ENCODE measurements at places on chromosomes 2 and 18.
A peak's percentile ranks its signal among the peaks of the same experiment; 100 is the strongest.

- DNase-seq, result peak; percentile 96
These were observed at the start of gene PNPT1 for GRCh38 chr2:55693181-55694125. PNPT1 (minus strand) TSS chr2:55693844; CDS start chr2:55693823, 21 bp downstream.

GRCh38 chr2:10579441-10579840 lies 110.3 kb downstream of the NOL10 start:
- no peak for DNase-seq

DNA sequence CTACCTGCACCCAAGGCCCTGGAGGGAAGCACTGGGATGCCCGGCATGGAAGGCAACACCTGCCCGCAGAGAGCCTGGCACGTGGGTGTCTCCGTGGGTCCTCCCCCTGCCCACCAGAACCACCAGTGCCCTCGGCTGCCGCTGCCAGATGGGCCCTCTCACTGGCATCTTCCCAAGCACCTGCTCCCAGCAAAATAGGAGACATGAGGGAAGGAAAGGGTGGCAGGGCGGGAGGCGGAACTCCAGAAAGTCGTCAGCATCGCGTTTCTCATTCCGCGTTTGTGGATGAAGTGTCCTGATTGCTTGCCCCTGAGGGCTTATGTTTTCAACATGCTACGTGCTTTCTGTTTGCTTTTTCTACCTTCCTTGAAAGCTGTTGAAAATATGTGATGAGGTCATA lies 8.8 kb upstream of the SNTG2 start:
- no peak for DNase-seq

- peak; percentile 79 for DNase-seq
These were observed 31.8 kb downstream of the KLF7 start for GRCh38 chr2:207133820-207134519.

- DNase-seq, result no peak
These were observed 5.9 kb upstream of the ATP5MC3 start for GRCh38 chr2:175187378-175187777.

DNA sequence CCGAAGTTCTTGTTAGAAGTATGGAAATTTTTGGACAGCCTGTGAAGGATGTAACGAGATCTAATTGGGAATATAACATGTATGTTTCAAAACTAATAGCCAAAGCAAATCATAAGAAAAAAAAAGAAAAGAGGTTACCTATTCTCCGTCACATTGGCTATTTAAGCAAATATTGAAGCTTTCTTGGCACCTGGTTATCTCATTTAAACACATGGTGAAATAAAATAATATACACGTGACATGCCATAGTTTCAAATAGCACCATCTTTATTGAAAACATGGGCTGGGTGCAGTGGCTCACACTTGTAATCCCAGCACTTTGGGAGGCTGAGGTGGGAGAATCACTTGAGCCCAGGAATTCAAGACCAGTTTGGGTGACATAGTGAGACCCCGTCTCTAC lies 56.7 kb downstream of the ZEB2 start:
- DNase-seq, result no peak

DNA sequence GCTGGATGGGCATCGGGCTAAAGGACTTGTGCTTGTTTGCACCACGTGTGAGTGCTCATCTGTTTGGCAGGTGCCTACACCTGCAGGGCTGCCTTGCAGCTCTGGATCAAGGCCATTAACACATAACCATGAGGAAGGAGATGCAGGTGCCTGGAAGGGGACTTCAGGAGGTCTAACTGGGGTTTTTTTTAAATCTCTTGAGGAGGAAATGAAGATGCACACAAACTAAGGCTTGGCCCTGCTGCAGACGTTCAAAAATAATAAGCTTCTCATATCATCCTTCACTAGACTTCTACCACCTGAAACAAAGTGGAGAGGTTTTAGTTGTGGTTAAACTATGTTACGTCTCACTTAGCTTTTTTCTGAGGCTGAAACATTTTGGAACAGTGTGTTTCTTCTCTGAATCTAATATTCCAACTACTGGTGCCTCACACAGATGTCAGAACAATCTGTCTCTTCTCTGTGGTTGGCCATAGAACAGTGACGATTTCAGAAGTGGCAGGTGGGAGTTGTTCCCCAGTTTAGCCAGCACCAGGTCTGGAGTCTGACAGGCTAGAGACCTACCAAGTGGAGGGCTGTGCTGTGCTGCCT lies 36.5 kb downstream of the BCL2L11 start:
- no peak for DNase-seq

DNA sequence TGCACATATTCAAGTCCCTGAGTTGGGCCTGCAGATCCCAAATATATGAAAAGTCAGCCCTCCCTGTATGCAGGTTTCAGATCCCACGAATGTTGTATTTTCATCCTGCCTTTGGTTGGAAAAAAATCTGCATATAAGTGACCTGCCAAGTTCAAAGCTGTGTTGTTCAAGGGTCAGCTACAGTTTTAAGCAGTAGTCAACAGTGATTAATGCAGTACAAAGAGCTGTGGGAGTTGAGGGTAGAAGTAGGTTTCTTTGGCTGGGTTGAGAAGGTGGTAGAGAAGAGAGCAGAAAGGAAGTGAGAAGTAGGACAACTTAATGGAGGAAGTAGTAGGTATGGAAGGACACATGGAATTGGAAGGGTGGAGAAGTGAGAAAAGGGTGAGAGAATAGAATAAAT lies 127.9 kb downstream of the ANKRD44 start:
- DNase-seq, result no peak

DNA sequence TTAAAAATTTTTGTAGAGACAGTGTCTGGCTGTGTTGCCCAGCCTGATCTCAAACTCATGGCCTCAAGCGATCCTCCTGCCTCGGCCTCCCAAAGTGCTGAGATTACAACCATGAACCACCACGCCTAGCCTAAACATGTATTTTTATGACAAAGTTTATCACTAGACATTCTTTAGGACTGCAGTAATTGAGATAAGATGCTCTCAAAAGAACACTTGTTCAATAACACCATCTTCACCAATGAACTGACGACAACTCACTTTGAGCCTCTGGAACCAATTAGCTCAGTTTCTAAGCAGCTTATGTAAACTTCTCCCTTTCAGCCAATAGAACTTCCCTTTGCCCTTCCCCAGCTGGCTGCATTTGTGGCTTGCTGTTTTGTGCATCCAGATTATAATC lies 15.3 kb upstream of the PPP4R1 start:
- no peak for DNase-seq

DNA sequence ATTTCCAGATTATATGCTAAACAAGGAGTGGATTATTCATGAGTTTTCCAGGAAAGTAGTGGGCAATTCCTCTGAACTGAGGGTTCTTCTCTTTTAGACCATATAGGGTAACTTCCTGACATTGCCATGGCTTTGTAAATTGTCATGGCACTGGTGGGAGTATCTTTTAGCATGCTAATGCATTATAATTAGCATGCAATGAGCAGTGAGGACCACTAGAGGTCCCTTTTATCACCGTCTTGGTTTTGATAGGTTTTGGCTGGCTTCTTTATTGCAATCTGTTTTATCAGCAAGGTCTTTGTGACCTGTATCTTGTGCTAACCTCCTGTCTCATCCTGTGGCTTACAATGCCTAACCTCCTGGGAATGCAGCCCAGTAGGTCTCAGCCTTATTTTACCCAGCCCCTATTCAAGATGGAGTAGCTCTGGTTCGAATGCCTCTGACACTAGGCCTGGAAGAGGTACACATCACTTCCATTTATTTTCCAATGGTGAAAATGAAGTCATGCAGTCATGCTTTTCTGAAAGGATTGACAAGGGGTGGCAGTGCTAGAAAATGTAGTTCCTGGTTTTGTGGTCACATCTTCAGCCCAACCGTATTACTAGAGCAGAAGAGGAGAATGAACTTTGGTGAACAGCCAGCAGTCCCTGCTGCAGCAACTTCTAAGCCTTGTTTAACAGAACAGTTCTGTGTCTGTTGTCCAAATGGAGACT lies 26.6 kb upstream of the ITGA4 start:
- DNase-seq, result no peak

DNA sequence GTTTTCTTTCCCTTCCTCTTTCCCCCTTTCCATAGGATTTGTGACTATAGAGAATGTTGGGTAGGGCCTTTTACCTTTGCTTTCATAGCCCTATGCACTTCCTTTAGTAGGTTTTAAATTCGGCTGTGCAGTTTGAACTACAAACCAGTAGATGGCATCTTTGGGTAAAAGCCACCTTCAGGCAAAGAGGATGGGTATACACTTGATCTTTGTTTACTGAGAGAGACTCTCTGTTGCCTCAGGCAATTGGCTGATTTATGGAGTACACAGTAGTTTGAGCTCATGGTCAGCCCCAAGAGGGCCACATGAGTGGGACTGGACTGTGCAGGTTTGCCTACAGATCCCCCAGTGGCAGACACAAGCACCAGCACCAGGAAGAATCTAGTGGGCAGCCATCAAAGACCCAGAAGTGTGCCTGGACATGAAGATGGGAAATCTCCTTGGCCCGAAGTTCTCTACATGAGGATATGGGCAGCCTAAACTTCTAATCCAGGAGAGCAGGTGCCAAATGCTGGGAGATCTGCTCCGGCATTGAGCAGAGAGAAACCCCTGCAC lies 1304.3 kb upstream of the DDX18 start:
- no peak for DNase-seq

- peak; percentile 61 for DNase-seq
These were observed 775 bp downstream of the SNED1 start for GRCh38 chr2:240998995-240999791.

GRCh38 chr18:69872661-69873060 lies 75.0 kb downstream of the CD226 start:
- no peak for DNase-seq

GRCh38 chr2:144607891-144608521 lies 88.1 kb upstream of the ZEB2 start:
- DNase-seq, result peak; percentile 41

- no peak for DNase-seq
These were observed 238.7 kb upstream of the SOX11 start for GRCh38 chr2:5453220-5454050.

GRCh38 chr2:197184959-197185586 lies 125.5 kb downstream of the ANKRD44 start:
- DNase-seq, result peak; percentile 91

- no peak for DNase-seq
These were observed 75.2 kb downstream of the SLC5A7 start for GRCh38 chr2:108061439-108062042.

DNA sequence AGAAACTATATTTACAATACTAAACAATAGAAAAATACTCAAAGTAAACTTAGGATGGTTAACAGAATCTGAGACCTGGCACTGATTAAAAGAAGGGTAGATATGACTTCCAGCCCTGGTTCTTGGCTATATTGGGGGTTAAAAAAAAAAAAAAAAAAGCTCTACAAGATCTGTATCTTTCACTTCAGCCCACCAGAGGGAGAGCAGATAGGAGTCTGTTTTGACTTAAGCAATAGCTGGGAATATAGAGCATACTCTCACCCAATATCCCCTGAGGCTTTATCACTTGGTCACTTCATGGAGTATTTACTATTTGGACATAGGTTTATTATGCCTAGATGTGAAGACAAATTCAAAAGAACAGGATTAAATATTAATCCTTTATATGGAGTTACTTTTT lies 598.9 kb upstream of the LINC00305 start:
- DNase-seq, result no peak

DNA sequence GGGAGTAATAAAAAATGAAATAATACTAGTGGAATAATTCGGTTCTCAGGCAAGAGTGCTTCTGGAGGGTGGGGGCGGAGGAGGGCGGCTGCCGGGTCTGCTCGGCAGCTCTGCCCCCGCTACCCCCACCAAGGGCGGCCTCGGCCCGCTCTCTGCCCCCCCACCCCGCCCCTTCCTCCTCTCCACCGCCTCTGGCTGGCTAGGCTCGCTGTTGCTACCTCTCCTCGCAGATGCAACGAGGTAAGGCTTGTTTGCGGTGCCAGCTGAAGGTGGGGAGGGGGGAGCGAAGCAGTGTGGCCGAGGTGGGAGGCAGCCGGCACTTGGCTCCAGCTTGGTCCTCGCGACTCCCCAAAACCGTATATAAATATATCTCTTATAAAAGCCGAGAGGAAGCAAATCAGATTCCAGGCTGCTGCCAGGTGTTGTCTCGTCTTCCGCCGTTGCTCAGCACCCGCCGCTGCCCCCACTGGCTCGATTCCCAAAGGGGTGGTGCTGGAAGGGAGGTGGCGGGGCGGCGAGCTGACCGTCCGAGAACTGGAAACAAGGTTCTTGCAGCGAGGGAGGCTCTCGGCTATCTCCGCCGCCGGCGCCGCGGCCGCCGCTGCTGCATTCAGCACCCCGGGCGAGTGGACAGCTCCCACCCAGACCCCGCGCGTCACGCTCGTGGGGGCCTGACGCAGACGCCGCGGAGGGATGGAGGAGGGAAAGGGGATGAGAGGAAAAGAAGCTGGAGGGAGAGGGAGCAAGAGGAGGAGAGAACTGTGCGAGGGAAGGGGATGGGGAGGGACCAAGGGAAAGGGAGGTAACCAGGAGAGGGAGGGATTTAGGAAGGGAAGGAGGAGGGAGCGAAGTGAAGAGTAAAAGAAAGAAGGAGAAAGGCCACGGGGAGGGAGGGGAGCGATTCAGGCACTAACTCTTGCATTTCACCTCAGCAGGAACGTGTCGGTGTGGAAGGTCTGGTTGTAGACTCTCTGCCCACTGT lies at the start of gene MARCHF4:
Gene MARCHF4, minus strand, starts transcription at position 763 of the 982 bp plus-strand sequence. CDS start 2,223 bp downstream, outside the sequence.
- DNase-seq, result peak; percentile 80

GRCh38 chr2:8447610-8448221 lies 234.1 kb upstream of the ID2 start:
- DNase-seq, result no peak

DNA sequence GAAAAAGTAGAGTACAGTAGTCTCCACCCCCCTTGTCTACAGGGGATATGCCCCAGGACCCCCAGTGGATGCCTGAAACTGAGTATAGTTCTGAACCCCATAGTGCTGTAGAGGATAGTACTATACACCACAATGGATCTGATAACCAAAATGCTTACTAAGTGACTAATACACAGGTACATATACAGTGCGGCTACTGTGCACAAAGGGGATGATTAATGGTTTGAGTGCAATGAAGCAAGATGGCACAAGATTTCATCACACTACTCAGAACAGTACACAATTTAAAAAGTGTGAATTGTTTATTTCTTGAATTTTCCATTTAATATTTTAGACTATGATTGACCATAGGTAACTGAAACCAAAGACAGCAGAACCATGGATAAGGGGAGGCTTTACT lies 446.9 kb upstream of the NRP2 start:
- DNase-seq, result no peak

GRCh38 chr2:1742681-1743395 lies 1.5 kb downstream of the PXDN start:
- DNase-seq, result peak; percentile 86

GRCh38 chr2:221572821-221573429 lies 821 bp upstream of the EPHA4 start:
- DNase-seq, result peak; percentile 57

Measured in Right ventricle myocardium superior (tissue), 1 donor.